ENCODE measurements at places on chromosomes 4 and X.

DNA sequence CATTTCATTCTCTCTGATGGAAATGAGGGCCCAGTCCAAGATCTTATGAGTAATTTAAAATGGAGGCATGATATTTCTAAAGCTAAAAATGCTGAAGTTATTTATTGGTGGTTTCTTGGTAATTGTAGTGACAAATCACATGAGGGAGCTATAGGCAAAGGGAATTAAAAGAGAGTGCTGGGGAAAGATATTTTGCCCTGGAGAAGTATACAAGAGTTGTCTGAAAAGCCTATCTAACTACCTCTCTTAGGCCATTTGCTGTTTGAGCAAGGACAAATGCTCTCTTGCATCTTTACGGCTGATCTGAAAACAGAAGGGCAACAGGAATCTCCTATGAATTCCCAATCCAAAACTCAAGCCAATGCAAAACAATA is 89.4 kb downstream of the FMR1NB start:
- no peak for DNase-seq

GRCh38 chr4:92305148-92305877 is 1.5 kb downstream of the GRID2 start:
- DNase-seq, result no peak

GRCh38 chr4:67575232-67576058 is 16.9 kb downstream of the STAP1 start:
- DNase-seq, result no peak

GRCh38 chr4:17085416-17085815 is 187.0 kb upstream of the LDB2 start:
- no peak for DNase-seq

DNA sequence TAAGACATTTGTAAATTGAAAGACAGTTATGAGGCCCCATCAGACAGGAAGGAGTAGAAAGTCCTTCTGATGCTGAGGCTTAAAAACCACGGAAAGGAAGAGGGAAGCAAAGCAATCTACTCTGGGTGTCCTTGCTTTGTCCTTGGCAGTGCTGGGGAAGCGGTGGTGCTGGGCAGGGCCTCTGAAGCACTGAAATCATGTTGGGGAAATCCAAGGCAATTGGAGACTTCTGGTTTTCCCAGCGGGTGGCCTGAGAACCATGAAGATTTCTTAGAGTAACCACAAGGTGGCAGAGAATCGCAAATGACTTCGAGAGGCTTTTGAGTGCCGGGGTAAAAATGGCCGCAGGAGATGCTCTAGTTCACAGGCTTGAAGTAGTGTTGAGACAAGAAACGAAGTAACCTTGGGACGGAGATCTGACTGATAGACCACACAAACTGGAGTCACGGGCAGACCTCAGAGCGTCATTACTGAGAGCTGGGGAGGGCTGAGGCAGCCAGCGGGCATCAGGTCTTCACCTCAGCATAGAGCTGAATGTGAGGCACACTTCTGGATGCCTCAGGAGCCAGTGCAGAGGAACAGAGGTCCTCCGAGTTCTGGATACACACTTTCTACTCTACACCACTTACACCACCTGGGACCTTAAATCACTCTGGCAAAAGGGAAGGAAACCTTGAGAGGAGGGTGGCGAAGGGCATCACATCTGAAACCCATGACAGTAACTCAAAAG is 130.7 kb upstream of the GPRIN3 start:
- peak; percentile 45 for DNase-seq

DNA sequence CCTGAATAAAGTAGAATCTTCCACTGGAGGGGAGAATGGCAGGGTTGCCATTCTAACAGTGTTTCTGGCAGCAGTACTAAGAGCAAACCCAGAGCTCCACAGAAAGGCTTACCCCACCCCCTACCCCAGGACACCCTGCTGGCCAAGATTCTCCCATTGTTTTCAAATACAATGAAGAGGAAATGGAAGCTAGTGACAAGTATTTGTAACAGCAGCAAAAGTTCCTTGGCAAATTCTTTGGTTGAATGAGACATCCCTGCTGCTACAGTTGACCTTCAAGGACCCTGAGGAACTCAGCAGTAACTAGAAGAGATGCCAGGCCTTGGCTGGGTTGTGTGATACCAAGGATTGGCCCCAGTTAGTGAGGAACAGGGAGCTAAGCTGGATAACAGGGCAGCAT is 124.2 kb upstream of the DGKK start:
- no peak for DNase-seq

- DNase-seq, result no peak
Measured at GRCh38 chr4:182853731-182854330, 63.4 kb downstream of the DCTD start.
